ENCODE measurements at places on chromosomes 16 and 17.
A peak's percentile ranks its signal among the peaks of the same experiment; 100 is the strongest.

GRCh38 chr17:41486809-41487530 is 2.7 kb downstream of the KRT36 start:
- DNase-seq = no peak

DNA sequence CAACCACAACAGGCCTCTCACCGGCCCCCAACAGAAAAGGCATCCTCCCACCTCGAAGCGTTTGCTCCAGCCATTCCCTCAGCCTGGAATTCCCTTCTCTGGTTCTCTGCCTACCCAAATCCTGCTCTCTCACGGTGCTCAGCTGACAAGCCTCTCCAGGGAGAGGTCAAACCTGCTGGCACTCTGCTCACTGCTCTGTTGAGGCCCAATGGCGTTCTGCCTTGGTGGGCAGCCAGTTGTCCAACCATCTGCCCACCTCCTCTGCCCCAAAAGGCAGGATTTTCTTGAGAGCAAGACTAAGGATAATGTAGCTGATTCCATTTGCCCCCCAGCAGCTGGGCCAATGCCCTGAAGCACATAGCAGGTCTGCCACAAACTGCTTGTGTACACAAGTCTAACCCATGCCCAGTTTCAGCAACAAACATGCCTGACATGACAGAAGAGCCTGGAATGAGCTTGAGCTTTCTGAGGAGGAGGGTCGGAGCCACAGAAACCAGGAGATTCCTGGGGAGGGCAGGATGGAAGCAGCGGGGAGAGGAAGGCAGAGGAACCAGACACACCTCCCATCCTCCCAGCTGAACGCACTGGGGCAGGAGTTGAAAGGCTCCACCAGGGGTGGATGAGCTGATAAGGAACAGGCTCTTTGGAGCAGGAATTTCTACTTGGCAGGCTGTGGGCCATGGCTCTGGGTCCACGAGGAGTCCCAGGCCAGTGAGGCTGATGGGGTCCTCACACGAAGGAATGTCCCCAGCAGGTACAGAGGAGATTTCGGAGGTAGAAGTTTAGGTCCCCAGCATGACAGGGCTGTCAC is 23.9 kb downstream of the ARHGAP27 start:
- DNase-seq = no peak

- peak; percentile 26 for DNase-seq
Observed at GRCh38 chr17:70636517-70637133, 467.3 kb downstream of the KCNJ2 start.

GRCh38 chr16:10078541-10078949 is 103.7 kb downstream of the GRIN2A start:
- DNase-seq = no peak

DNA sequence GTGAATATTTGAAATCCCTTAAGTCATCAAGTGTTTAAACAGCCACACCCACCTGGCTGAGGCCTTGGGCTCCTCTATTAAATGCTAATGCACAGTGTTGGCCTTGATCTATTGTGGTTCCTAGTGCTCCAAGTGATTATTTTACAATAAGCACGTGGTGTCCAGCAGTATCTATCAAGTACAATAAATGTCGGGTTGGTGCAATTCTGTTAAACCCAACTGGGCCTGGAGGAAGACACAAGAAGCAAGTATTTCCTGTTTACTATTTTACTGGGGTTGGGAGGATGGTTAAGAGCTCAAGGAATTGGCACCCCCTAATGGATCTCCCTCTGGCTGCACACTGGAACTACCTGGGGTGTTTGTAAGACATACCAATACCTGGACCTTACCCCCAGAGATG is 72.1 kb upstream of the HNF1B start:
- no peak for DNase-seq

DNA sequence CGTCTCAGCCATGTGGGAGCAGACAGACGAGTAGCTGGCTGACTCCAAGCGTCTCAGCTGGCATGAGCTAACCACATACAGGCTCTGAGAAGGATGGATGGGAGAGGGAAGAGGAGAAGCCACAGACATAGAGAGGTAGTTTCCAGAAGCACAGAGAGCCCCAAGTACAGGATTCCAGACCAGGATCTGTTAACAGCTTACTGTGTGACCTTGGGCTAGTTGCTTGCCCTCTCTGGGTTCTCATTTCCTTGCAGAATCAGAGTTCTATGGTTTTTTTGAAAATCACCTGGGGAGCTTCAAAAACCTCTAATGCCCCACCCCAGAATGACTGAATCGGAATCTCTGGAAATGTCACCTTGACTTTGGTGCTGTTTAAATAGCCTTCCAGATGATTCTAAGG is 60.2 kb downstream of the ABCC6 start:
- no peak for DNase-seq

DNA sequence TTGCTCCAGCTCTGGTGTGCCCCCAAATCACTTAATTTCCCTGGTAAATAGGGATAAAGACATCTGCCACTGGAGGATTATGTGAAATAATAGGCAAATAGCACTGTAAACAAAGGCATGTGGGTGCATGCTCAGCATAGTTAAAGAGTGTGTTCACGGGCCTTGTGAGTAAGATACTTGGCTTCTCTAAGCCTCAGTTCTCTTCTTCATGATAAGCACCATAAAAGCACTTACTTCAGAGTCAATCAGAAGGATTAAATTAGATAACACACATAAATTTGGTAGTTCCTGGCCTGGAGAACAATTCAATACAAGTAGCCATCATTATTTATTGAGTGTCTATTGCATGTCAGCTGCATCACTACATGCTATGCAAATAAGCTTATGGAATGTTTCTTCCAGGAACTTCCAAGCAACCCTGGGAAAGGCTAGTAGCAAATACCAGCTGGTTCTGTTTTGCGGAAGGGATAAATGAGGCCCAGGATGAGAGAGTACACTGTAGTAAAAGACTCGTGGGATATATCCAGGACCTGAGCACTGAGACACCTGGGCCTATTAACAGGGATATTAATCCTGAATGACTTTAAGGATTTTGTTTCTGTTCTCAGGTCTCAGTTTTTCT is 14.5 kb downstream of the CCL11 start:
- DNase-seq = peak; percentile 86

GRCh38 chr16:74455619-74456289 is 34.5 kb upstream of the CLEC18B start:
- DNase-seq = peak; percentile 87

GRCh38 chr17:58336456-58337209 is 8.0 kb upstream of the TSPOAP1 start:
- DNase-seq = no peak

- DNase-seq = no peak
Observed at GRCh38 chr17:58506354-58507080, 7.9 kb downstream of the MTMR4 start.

- DNase-seq = no peak
Observed at GRCh38 chr17:9187828-9188227, 166.5 kb downstream of the NTN1 start.

DNA sequence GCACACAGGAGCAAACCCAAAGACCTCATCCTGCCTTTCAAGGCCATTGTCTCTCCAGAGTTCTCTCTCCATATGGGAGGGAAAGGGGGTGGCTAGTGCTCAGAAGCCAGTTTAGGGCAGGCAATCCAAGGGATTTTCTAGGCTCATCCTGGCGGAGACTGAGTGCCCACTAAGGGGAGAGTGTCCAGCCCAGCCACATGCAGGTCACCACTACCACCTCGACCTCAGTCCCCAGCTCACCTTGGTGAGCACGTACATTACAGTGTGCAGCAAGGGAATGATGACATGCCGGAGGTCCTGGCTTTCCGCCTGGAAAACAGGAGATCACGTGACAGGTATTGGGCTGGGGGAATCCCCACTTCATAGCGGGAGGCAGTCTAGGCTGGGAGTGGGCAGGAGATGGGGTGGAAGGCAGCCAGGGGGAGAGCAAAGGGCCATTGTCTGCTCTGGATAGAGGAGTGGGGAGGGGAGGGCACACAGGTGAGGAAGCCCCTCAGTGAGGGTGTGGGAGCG is 29.9 kb downstream of the PIK3R6 start:
- DNase-seq = no peak

GRCh38 chr17:12445331-12445730 is 220.4 kb upstream of the MYOCD start:
- no peak for DNase-seq

- peak; percentile 36 for DNase-seq
Observed at GRCh38 chr17:15171167-15172047, 93.7 kb downstream of the PMP22 start.

DNA sequence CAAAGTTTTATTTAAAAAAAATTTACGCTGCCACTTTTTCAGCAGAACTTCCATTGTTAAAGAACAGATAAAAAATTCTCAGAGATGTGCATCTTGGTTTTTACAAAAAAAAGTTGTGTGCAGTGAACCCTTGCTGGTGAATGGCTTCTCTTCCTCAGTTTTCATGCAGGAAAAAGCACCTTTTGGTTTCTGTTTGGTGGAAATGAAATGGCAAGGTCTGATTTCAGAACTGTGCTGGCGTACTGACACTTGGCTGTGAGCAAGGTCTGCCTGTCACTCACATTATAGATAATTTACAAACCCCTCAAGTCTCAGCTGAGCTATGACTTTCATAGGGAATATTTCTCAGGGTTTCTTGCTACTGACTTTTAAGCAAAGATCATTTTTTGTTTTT is 5.7 kb upstream of the SALL1 start:
- DNase-seq = no peak

- peak; percentile 18 for DNase-seq
Observed at GRCh38 chr16:68744744-68745280, 7.7 kb downstream of the CDH1 start.

DNA sequence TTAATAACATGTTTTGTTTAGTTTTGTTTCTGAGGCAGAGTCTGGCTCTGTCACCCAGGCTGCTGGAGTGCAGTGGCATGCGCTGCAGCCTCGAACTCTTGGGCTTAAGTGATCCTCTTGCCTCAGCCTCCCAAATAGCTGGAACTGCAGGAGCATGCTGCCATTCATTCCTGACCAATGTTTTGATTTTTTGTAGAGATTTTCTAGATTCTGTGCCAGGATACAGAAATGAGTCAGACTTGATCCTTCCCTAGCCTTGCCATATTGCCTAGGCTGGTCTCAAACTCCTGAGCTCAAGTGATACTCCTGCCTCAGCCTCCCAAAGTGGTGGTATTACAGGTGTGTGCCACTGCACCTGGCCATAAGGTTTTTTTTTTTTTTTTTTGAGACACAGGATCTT is 17.7 kb downstream of the TAOK1 start:
- no peak for DNase-seq

- DNase-seq = peak; percentile 10
Observed at GRCh38 chr17:16352303-16352666, 984 bp downstream of the CENPV start.

GRCh38 chr17:49872754-49873377 is 25.0 kb upstream of the TAC4 start:
- no peak for DNase-seq

DNA sequence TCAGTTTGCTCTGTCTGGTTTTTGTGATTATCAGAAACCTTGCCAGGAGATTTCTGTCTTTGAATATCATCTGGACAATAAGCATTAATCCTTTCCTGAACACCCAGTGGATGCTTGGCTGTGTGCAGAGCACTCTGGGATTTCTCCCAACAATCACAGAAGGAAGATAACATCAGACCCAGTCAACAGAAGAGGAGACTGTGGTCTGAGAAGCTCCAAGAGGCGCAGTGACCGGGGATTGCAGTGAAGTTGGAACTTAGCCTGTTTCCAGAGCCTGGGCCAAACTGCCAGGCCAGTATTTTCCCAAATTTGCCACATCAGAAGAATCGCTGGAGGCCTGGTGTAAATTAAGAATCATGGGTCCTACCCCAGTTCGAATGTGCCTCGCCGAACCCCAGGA is 264.7 kb downstream of the C16orf95 start:
- DNase-seq = peak; percentile 68

DNA sequence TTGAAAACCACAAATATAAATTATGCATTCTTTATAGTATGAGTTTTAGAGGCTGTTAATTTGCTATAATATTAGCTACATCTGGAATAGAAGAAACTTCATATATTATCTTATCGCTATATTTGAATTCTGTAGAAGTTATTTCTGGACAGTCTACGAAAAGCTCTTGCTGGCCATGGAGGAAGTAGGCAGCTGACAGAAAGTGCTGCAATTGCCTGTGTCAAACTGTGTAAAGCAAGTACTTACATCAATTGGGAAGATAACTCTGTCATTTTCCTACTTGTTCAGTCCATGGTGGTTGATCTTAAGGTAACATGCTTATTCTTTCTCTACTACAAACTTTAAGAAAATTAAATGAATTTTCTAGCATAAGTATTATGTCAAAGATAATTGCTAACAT is 96.8 kb downstream of the OMG start:
- no peak for DNase-seq

- peak; percentile 96 for DNase-seq
Observed at GRCh38 chr16:23587726-23588125, 8.4 kb downstream of the NDUFAB1 start.

GRCh38 chr17:72306037-72306436 is 185.2 kb downstream of the SOX9 start:
- no peak for DNase-seq

DNA sequence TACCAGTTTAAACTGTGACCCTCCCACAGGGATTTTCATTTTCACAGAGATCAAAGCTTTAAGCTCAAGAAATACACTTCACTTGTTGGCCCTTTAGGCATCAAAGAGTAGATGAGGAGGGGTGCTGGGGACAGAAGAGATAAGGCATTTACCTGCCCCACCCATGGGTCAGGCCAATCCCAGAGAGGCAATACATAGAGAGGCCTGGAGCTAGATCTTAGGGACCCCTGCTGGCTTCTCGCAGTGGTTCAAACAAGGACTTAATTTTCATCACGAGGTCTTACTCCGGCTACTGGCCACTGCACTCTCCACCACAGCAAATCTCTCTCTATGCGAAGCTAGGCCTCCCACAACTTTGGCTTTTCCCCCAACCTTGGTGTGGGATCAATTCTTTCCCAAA is 46.6 kb downstream of the NOG start:
- DNase-seq = no peak

GRCh38 chr17:29016345-29017210 is 10.7 kb upstream of the SEZ6 start:
- no peak for DNase-seq

DNA sequence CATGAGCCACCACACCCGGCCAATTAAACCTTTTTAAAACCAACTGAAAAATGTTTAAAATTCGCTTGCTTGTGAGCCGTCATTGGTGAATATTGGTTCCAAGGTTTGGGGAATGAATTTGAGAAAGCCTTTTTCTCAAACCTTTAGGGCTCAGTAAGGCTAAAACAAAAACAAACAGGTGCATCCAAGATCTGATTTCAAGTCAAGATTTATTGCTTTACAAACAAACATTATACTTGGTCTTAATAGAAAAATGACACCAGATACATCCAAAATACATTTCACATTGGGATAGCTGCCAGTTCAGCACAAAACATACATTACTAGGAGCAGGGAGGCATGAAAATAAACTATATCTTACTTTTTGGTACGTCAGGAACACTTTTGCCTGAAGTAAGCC is 5.4 kb downstream of the C17orf58 start:
- no peak for DNase-seq

GRCh38 chr16:50154420-50154950 is 1.4 kb downstream of the TENT4B start:
- DNase-seq = no peak

GRCh38 chr17:42155614-42156045 is 841 bp upstream of the RAB5C start:
- DNase-seq = no peak

- DNase-seq = no peak
Observed at GRCh38 chr17:3683054-3683511, 12.9 kb downstream of the P2RX5 start.

All from astrocyte (in vitro differentiated cells and primary cell).